Activated T-helper 2 cell treated with anti-CD3 and anti-CD28 coated beads, Interferon-gamma antibody, Interleukin-2, Interleukin-4, amounts not matched to agents 10 μg/mL and 5 μg/mL and 100 μg/mL, durations not matched to agents 14 hours and 24 hours and 36 hours (primary cell): ENCODE measurements at places on chromosomes 6 and 20. TPM values are rescaled to one million over a fixed set of nuclear protein-coding genes. Genes with fewer than 3 reads are reported as not detected.

DNA sequence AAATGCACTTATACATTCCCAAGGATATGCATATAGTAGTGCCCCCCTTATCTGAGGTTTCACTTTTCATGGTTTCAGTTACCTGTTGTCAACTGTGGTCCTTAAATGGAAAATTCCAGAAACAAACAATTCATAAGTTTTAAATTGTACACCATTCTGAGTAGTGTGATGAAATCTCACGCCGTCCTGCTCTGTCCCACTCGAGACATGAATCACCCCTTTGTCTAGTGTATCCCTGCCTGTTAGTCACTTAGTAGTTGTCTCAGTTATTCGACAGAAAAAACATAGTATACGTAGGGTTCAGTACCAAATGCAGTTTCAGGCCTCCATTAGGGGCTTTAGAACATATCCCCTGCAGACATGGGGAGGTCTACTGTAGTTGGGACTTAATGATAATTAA, 57.0 kb downstream of the MAP1LC3A start:
- no peak for DNase-seq

The BEND6 gene
- not detected in 2 replicates for total RNA-seq

DNA sequence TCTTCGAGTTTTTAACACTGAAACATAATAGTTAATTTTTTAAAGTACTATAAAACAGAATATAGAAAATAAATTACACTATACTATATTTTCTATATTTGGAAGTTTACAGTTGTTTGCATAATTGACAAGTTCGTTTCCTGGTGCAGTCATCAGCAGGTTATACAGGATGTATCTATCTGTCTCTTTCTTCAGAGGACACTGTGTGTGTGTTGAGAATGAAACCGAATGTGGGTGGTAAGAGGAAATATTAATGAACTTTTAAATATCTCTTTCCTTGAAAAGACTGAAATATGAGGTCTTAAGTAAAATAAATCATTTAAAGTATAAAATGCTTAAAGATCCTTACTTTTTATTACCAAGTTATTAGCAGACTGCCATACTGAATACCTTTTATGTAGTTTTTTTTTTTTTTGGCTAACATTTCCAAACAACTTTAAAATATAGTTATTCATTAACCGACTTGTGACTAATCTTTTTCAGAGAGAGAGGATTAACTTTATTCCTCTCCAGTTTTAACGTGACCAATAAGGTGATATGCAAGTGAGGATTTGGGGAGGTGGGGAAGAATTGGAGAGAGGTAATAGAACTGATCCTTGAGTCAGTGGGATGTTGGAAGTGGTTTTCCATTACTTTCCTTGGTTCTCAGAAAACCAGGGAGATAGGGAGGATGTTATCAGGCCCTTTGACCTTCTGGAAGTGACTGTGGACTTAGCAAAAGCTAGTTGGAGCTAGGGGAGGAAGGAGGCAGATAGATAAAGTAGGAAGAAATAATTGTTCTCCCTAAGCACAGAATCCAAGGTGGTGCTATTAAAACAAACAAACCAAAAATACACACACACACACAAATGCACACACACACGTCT, 380.0 kb upstream of the FLRT3 start:
- no peak for DNase-seq

DNA sequence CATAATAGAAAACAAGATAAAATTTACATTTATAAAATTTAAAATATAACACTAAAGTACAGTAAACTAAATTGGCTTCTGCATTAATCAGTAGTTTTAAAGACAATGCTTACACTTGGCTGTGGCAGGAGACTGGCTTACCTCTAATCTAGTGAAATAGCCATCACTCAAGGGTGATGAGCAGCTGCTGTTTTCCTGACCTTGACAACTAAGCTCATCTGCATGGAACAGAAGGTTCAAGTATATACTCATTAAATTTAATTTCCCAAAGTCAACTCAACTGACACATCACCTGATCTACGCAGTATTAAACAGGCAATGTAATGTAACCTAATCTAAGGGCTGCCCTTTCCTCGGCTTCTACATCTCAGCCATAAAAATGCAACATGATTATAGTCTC, 14.5 kb downstream of the TMX4 start:
- DNase-seq, result no peak

The F13A1 gene
- not detected in 2 replicates for total RNA-seq

DNA sequence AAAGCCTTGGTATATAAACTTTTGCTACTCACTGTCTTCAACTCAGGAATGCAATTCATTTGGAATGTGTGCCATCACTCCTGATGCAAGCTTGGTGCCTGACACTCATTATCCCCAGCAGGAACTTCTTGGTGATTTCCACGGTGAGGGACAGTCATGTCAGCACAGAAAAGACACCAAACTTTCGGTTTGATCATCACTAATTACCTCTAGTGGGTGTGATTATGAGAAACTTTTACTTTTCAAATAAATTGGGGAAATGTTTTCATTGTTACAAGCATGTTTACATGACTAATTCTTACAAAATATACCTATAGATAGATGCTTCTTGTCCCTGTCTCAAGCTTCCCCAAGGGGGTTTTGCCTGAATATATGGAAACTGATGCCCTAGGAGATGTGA, 40.9 kb downstream of the RPP40 start:
- DNase-seq, result no peak

DNA sequence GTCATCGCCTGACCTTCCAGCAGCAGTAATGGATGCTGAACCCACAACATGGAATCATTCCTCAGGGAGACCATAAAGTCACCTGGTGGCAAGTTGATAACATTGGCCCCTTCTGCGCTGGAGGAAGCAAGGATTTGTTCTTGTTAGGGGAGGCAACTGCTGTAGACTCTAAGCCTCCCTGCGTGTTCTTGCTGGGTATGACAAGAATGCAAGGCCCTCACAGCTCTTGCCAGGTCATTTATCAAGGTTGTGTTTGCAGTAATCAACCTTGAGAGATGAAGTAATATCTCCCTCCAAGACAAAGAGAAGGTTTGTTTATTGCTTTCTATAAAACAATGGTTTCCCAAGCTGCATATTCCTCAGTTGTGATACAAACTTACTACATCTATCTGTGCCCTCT, 80.9 kb downstream of the PERP start:
- DNase-seq, result no peak

The GMPR gene
- total RNA-seq, result 1.0 and 1.1 TPM in 2 replicates

- no peak for DNase-seq
These were observed 52.9 kb upstream of the SNRPB2 start for GRCh38 chr20:16676891-16677290.

- no peak for DNase-seq
These were observed 1463.0 kb downstream of the HACE1 start for GRCh38 chr6:103396768-103397167.

- no peak for DNase-seq
These were observed 38.1 kb downstream of the B4GALT5 start for GRCh38 chr20:49675368-49676151.

The RIPOR2 gene
- total RNA-seq, result 8.5 and 9.4 TPM in 2 replicates

DNA sequence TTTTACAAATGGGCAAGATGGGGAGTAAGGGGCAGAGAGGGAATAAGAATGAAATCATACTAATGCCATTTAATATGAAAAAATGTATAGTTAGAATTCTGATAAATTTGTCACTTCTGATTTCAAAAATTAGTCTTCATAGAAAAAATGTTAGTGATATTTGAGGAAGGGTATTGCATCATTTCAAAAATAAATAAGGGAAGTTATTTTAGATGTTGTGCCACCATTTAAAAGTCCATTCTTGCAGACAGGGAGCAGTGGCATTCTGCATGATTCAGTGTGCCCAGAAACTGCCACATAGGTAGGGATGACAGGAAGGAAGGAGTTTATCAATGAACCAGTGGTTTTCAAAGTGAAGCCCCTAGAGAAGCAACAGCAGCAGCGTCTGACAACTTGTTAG, 674.6 kb downstream of the EPM2A start:
- no peak for DNase-seq

The SLC17A1 gene
- total RNA-seq, result 0.32 and 0.34 TPM in 2 replicates

DNA sequence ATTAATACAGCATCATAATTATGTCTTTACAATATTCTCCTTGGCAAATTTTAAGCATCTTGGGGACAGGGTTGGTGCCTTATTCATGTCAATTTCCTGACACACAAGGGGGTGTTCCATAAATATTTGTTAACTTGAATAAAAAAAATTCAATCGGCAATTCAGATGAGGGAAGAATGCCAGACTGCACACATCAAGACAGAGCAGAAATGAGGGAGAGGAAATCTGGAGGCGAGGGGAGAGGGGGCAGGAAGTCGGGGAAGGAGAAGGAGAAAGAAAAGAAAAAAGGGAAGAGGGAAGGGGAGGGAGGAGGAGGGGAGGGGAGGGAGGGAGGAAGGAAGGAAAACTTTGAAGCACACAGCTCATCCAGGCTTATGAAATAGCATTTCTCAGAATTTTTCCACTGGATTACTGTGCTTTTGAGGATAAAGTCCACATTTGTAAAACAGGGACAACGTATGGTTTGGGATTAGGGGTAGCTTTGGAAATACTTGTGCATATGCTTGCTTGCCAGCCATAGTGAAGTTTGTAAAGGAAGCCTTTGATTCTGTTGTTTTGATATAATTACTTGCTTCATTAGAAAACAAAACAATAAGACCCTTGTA, 362.1 kb downstream of the SAMD5 start:
- DNase-seq, result no peak

The FOXS1 gene
- total RNA-seq, result not detected in 2 replicates

The HAO1 gene
- not detected in 2 replicates for total RNA-seq

DNA sequence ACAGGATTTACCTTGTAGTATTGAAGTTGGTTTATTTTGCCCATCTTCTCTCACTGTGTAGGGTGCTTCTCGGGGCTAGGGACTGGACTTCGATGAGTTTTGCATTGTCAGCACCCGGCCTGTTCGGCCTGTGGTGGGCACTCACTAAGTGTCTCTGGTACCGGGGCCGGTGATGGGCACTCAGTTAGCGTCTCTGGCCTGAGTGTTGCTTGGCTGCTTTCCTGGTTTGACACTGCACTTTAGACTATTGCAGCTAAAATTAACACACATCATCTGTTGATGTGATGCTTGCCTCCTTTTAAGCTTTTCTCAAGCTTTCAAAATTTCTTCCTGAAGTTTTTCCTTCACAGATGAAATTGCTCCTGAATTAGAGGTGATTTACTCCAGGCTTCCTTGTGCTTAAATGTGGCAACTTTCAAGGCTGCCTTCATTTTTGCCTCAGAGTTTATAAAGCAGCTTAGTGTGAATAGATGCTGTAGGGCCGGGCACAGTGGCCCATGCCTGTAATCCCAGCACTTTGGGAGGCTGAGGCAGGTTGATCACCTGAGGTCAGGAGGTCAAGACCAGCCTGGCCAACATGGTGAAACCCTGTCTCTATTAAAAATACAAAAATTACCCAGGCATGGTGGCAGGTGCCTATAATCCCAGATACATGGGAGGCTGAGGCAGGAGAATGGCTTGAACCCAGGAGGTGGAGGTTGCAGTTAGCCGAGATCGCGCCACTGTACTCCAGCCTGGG, 41.7 kb upstream of the TULP4 start:
- DNase-seq, result no peak

The FAM135A gene
- total RNA-seq, result 8.0 and 9.4 TPM in 2 replicates

The STMND1 gene
- total RNA-seq, result not detected in 2 replicates

- no peak for DNase-seq
These were observed 23.4 kb downstream of the ATRN start for GRCh38 chr20:3494218-3494617.

DNA sequence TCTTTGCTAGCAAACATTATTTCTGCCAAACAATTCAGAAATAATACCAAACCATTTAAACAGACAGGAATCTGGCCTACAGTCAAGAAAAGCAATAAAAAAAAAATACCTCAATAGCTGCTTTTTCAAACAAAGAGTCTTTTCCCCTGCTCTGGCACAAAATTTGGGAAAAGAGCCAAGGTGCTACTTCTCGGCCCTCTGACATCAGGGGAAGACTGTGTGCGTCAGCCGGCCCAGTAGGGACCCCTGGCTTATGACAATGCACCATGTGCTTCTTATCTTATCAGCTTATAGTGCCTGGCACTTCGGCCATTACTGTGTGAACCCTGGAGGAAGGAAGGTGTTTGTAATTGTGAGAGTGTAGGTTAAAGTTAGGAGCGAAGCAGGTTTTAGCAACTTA, 89.4 kb downstream of the PDE10A start:
- DNase-seq, result no peak

The SLC13A3 gene
- not detected in 2 replicates for total RNA-seq

The RNF182 gene
- total RNA-seq, result not detected in 2 replicates

- DNase-seq, result no peak
These were observed 56.8 kb downstream of the NCR2 start for GRCh38 chr6:41392246-41392645.

DNA sequence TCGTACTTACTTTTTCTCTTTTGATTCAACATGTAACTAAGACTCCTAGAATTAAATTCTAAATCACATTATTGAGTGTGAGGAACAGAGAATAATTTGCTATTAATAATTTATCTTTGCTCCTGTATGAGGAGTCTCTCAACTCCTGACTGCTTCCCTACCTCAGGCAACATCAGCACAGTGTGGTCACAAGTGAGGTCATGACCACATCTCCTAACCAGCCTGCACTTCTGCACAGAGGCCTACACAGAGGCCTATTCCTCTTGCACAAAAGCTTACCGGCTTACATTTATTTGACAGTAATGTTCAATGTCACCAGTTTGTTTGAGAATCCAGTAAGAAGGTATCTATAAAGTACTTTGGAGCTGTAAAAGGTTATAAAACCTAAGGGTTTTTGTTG, 637.4 kb upstream of the MARCKS start:
- DNase-seq, result no peak

DNA sequence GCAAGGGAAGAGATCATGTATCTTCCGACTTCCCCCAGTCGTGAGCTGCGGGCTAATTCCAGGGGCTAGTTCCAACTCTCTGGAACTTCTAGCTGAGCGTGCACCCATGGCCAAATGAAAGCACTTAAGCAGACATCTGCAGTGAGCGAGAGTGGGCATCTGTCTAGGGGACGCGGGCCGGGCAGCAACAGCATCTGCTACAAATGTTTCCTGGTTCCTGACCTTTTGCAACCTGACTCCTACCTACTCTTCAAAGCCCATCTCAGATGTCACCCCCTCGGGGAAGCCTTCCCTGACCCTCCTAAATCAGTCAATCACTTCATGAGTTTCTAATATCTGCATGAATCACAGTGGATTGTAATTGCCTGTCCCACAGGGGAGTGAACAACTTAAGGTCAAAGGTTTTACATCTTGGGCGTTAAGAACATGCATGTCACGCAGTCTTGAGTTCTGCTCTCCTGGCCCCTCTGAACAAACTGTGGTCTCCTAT, 141.9 kb downstream of the CEBPB start:
- DNase-seq, result no peak

DNA sequence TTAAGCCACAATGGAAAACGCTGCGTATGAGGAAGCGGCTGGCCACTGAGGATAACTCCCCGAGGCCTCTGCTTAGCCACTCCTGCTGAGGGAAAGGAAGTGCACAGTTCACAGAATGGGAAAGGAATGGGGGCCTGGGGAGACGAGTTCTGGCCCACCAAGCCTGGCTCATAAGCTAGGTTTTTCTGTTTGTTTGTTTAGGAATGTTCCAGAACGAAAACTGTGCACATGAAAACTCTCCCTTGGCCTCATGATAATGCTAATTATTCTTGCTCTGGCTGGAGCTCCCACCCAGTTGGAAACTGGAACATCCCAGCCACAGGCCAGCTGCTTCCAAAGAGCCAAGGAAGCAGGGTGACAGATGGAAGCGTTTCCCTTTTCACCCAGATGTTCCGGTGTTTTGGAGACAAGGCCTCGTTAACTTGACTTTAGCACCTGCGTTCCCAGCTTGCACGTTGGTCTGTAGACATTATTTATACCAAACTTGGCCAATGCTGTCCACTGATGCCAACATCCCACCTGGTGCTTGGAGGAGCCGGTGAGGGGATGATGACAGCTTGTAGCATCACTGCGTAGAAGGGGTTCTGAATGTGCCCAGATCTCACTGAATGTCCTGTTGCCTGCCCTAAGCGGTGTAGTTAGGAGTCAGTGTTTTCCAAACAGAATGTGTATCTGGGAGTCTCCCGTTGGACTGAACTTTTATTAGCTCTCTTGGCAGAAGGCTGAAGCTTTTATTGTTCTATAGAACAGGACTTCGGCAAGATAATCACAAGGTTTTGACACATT, 34.5 kb downstream of the APCDD1L start:
- no peak for DNase-seq
